ENCODE measurements at places on chromosomes 11 and 22. TPM values are rescaled to one million over a fixed set of nuclear protein-coding genes. Genes with fewer than 3 reads are reported as not detected.

The DDX25 gene
- not detected for polyA plus RNA-seq

The DRD4 gene
- polyA plus RNA-seq: 0.13 TPM

The GNG3 gene
- polyA plus RNA-seq: not detected

The FGF3 gene
- not detected for polyA plus RNA-seq

The F2 gene
- not detected for polyA plus RNA-seq

The DCDC1 gene
- polyA plus RNA-seq: not detected

GRCh38 chr11:77082838-77083565 is 16.2 kb downstream of the CAPN5 start:
- DNase-seq: peak; percentile 44

DNA sequence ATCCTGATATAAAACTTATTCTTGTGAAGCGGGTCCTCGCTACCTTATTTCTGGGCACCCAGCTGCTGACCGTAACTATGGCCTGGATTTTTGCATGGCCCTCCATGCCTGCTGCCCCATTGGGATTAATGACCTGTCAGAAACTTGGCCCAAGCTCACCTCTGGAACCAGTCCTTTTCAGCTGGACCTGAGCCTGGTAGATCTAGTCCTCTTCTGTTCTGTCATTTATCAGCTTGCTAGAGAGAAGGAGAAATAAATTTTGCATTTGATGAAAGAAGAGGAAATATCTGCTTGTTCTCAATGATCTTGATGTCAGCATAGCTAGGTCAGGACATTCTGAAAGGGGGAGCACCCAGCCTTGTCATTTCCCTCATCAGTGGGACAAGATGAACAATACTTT is 387.8 kb upstream of the LARGE1 start:
- DNase-seq: no peak

- no peak for DNase-seq
Measured at GRCh38 chr11:34415538-34415937, 23.2 kb upstream of the CAT start.

GRCh38 chr11:112972399-112973145 is 11.4 kb downstream of the NCAM1 start:
- no peak for DNase-seq

Measured in CD14-positive monocyte (primary cell).